SK-N-DZ (cell line): ENCODE measurements at places on chromosomes 13 and 19.
A peak's percentile ranks its signal among the peaks of the same experiment; 100 is the strongest.

DNA sequence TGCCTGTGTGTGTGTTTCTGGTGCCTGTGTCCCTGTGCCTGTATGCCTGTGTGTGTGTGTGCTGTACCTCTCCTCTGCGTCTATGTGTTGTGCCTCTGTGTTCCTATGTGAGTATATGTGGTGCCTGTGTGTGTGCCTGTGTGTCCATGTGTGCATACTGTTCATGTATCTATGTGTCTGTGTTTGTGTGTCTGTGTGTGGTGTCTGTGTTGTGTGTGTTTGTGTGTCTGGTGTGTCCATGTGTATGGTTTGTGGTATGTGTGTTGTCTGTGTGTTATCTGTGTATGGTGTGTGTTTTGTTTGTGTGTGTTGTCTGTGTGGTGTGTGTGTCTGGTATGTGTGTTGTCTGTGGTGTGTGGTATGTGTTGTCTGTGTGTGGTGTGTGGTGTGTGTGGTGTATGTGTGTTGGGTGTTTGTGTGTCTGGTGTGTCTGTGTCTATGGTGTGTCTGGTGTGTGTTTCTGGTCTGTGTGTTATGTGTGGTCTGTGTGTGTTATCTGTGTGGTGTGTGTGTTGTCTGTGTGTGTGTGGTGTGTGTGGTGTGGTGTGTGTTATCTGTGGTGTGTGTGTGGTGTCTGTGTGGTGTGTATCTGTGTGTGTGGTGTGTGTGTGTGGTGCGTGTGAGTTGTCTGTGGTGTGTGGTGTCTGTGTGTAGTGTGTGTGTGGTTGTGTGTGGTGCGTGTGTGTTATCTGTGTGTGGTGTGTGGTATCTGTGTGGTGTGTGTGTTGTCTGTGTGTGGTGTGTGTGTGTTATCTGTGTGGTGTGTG is 20.4 kb downstream of the HDGFL2 start:
- no peak for DNase-seq

GRCh38 chr13:20847296-20847695 is 55.2 kb downstream of the XPO4 start:
- DNase-seq = peak; percentile 9

DNA sequence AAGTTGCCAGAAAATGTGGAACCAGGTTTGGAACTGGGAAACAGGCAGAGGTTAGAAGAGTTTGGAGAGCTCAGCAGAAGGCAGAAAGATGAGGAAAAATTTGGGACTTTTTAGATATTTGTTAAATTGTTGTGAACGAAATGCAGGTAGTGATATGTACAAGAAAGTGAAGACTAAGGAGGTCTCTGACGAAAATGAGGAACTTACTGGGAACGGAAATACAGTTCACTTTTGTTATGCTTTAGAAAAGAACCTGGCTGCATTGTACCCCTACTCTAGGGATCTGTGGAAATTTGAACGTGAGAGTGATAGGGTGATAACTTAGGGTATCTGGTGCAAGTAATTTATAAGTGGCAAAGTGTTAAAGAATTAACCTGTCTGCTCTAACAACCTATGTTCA is 632.4 kb downstream of the SLITRK5 start:
- no peak for DNase-seq

DNA sequence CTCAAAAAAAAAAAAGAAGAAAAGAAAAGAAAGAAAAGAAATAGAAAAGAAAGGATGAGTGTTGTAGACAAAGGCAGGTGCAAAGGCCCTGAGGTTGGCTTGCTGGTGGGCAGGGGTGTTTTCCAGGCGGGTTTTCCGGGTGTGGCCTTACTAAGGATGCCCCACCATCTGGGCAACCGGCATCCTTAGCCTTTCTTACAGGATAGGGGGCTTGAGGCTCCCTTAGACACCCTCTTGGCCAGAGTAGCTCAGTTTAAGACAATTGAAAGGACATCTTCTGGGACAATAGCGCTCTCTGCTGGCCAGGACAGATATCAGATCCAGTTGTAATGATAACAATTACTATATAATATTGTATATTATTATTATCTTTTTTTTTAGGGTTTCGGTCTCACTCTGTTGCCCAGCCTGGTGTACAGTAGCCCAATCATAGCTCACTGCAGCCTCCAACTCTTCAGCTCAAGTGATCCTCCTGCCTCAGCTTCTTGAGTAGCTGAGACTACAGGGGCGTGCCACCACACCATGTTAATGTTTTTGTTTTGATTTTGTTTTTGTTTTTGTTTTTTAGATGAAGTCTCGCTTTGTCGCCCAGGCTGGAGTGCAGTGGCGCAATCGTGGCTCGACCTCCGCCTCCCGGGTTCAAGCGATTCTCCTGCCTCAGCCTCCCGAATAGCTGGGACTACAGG is 1.4 kb upstream of the QTRT1 start:
- peak; percentile 57 for DNase-seq

DNA sequence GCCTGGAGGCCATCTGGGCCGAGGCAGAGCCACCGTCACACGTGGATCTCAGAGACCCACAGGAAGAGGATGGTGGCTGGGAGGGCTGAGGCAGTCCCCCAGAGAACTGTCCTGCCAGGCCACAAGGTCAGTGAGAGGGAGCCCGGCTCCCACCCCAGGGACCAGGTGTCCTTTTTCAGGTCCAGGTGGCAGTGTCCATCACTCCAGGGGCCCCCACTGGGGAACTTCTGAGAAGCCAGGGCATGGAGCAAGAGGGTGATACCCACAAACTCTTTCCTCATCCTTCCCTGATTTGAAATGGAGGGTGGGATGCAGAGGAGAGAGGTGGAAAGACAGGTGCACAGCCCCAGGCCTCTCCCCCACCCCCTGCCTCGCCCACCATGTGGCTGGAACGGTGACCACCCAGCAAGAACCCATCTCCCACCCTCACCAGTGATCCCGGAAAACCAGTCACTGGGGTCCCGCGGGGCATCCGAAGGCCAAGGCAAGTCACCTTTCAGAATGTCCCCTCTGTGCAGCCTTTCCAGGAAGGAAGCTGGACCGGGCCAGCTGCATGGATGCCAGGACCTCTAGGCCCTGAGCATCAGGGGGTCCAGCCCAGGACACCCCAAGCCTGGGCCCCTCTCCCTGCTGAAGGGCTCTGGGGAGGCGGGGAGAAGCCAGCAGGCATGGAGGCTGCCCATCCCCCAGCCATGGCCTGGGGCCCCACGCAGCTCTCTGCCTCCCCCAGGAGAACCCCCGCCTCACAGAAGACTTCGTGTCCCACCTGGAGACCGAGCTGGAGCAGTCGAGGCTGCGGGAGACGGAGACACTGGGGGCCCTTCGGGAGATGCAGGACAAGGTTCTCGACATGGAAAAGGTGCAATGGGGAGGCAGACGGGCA is 14.1 kb downstream of the PRR36 start:
- DNase-seq = no peak

- no peak for DNase-seq
Measured at GRCh38 chr19:39679791-39680168, 24.1 kb downstream of the LGALS16 start.

DNA sequence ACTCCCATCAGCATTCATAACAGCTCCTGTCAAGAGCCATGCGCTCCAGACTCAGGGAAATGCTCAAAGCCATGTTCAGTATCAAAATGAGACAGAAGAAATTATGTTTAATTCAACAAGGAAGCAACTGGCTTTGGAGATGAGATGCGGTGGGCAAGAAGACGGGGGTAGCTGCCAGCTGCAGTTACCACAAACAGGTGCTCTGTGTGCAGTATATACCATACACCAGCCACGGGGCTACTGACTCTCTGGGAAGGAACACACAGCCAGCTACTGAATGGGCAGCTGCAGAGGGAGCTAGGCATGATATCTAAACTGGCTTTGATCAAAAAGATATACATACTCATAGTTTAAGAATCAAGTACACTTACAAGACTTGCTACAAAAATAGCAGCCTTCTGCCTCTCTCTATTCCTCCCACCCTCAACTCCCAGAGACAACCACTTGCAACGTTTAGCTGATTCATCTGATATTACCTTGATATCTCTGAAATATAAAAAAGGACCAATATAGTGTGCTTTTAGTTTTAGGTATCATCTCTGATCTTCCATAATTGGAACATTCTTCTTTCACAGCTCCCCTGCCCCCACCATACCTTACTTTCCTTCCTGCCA is 593.0 kb downstream of the UQCRFS1 start:
- DNase-seq = no peak

- DNase-seq = no peak
Measured at GRCh38 chr19:49356382-49356781, 5.8 kb downstream of the TEAD2 start.

GRCh38 chr19:38711726-38712153 is 32.5 kb downstream of the CAPN12 start:
- DNase-seq = no peak

DNA sequence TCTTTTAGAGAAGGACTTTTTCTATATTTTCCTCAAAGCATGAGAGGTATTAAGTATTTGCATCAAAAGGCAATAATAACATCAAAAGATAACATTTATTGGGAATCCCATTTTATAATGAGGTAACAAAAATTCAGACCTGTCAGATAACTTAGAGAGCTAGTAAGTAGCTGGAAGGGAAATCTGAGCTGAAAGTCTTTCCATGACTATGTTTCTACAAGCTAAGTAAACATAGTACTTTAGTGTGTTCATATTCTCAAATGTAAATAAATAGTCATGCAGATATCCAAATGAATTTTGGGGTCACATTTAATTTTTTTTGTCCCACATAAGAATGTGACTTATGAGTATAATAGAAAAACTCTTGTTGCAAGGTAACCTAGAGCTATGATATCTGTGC is 87.3 kb upstream of the FBXL3 start:
- DNase-seq = no peak

DNA sequence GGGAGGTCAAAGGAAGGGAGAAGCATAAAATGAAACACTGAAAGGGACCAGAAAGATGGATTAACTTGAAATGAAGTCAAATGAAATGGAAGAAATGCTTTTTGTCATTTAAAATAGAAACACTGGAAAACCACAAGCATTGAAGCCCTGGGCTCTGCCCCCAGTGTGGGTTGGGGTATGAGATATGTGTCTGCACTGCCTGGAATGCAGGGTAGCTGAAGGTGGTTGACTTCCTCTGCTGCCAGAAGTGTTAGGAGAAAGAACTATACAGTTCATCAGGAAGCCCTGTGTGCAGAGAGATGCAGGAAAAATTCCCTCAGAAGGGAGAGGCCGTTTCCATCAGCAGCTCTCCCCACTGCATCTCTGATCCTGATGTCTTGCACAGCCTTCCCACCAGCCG is 69.2 kb downstream of the DHRS12 start:
- DNase-seq = no peak

DNA sequence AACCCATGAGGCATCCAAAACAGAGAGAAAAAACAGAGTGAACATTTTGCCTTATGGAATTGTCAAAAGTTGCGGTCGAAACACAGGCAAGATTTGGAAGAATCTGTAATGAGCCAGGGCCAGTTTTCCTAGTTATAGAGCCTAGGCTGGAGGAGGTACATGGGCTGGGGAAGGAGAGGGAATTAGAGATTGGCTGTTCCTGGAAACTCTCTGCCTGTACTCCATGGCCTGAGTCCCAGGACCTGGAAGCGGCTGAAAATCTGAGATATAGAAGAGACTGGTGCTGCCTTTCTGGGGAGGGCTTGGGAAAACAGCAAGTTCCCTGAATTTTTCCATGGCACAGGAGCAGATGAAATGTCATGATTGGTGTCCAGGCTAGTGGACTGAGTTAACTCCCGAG is 122.8 kb upstream of the KLF12 start:
- no peak for DNase-seq

DNA sequence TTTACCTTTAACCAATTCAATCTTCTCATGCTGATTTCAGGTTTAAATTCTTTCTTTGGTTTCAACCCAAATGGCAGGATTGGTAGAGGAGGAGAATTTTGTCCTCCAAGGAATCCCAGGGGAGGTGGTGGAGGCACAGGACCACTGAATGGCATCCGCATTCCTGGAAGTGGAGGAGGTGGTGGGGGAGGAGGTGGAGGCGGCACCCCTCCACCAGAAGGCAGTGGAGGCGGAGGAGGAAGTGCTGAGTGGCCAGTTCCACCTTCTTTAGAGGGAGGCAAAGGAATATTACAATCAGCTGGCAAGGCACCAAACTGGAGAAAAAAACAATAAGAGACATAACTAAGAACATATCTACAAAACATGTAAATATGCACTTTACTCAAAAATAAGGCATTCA is 192.9 kb downstream of the DIAPH3 start:
- no peak for DNase-seq

- no peak for DNase-seq
Measured at GRCh38 chr19:7579182-7579581, 16.5 kb upstream of the CAMSAP3 start.

DNA sequence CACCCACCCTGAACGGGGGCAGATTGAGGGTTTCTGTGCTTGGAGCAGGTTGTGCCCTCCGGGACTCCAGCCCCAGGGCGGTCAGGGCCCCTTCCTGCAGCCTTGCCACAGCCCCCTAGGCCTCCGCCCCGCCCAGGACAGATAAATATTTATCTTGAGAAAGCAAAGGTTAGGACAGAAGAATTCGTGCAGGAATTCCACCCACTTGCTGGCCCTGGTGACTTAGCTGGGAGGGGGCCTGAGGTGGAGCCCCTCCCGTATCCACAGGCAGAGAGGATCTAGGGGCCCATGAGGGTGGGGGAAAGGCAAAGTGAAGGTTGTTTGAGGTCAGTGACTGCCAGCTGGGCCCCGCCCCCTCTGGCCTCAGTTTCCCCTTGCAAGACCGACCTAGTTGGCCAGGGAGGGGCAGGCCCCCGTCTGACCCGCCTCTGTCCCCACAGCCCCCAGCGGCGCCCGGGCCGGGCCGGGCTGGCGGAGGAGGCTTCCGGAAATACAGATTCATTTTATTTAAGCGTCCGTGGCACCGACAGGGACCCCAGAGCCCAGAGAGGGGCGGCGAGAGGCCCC is 5.2 kb downstream of the MIDN start:
- DNase-seq = no peak

- DNase-seq = no peak
Measured at GRCh38 chr19:12723381-12723640, 421 bp downstream of the TNPO2 start.

- peak; percentile 68 for DNase-seq
Measured at GRCh38 chr13:46146898-46147297, 35.1 kb downstream of the LCP1 start.

DNA sequence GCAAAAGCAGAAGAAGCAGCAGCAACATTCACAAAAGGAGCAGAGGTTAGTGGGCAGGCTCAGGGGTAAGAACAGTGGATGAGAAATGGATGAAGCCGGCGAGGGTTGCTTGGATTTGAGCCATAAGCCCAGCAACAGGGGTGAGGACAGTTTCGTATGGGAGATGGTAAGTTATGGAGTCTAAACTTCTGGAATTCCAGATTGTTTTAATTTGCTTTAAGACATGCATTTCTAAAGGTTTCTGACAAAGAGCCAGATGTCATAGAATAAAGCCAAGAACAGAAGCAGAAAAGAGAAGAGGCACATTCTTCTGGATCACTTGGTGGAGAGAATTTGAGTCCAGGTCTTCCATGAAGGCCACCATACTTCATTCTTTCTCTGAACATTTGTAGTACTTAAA is 76.6 kb downstream of the TNFSF11 start:
- no peak for DNase-seq
